ENCODE measurements at places on chromosomes 13 and 19.

DNA sequence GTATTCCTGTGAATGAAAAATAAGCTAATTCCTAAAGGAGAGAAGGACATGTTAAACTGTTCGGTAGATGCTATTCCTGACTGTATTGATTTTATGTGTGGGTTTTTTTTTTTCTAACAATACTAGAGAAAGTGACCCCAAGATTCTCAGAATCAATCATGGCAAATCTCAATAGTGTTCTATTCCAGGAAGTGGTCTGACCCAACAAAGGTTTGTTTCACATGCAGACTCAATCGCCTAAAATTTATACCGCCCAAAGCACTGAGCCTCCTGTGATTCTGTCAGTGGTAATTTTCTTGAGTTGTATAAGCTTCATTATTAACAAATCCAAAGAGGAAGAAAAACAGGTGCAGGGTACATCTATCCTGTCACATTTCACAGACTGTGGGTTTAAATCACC, 293.7 kb downstream of the SUCLA2 start:
- DNase-seq, result no peak

- no peak for DNase-seq
Observed at GRCh38 chr19:18771328-18772242, 19.5 kb downstream of the COMP start.

GRCh38 chr13:24734950-24735349, 29.0 kb upstream of the RNF17 start:
- DNase-seq, result no peak

DNA sequence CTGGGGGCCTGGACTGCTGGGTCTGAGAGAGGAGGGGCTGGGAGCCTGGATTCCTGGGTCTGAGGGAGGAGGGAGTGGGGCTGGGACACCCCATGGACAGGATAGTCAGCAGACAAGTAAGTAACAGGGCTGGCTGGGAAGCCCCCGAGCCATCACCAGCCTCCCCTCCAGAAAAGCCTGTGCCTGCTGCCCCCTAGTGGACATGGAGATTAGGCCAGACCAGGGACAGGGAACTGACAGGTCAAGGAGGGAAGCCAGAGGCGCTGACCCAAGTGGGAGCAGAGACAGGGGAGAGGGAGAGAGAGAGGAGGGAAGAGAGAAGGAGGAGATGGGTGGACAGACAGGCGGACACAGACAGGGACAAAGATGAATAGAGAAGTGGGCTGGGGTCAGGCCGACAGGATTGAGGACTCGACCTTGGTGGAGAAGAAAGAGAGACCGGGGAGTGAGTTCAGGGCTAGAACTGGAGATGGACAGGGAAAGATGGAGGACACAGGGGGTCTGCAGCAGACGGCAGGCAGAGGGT, 6.7 kb upstream of the ERFL start:
- peak; percentile 49 for DNase-seq

GRCh38 chr13:22050951-22051563, 380.2 kb downstream of the FGF9 start:
- no peak for DNase-seq

- DNase-seq, result no peak
Observed at GRCh38 chr19:44636439-44637389, 7.0 kb upstream of the PVR start.

DNA sequence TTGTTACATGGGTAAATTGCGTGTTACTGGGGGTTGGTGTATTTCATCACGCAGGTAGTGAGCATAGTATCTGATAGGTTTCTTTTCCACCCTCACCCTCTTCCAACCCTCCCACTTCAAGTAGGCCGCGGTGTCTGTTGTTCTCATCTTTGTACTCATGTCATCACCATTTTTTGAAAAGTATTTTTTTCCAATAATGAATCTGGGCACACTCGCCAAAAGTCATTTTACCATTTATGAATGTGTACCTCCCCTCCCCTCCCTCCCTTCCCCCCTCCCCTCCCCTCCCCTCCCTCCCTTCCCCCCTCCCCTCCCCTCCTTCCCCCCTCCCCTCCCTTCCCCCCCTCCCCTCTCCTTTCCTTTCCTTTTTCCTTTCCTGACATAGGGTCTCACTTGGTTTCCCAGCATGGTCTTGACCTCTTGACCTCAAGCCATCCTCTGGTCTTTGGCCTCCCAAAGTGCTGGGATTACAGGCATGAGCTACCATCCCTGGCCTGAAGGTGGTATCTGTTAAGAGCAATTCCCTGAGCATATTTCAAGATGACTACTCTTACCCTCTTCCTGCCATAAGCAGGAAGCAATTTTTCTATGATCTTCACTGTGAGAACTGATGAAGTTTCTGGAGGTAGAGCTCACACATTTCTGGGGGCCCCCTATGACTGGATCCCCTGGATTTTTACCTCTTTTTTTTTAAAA, 15.7 kb downstream of the ZNF627 start:
- DNase-seq, result no peak

- DNase-seq, result no peak
Observed at GRCh38 chr13:85806553-85807175, 7.4 kb upstream of the SLITRK6 start.

DNA sequence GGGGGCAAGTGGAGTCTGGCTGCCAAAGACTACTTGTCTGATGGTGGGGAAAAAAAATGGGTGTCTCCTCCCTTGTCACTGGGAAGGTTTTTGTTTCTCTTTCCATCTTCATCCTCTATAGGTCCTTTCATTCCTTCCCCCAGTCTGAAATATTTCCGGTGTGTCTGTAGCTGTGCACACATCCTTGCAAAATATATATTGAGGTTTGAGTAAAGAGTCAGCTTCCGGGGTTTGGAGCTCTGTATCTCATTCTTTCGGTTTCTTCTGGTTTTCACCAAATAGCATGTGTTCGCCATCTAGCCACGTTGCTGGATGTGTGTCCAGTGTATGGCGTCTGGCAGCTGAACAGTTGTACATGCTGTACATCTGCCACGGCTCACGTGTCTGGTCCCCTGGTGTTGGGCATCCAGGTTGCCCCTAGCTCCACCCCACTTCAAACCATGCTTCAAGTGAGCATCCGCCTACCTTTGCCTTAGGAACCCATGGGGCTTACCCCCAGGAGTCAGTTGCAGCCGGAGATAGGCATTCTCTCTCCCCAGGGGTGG, 142.2 kb downstream of the SIPA1L3 start:
- no peak for DNase-seq

- DNase-seq, result no peak
Observed at GRCh38 chr19:56678205-56678604, 6.6 kb upstream of the ZNF835 start.

DNA sequence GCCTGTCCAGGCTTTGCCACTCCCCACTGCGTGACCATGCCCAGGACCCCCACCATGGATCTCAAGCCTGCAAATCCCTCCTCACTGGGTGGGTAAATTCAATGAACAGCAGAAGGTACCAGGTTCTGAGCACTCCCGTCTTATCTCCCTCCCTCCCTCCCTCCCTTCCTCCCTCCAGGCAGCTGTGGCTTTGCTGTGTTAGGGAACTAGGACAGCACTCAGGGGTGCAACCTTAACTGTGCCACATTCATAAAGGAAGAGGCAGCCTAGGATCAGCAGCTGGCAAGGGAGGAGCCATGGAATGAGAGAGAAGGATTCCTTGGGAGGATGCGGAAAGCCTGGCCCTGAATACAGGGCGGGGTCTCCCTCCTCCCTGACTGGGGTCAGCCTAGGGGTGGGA, 5.6 kb downstream of the CEACAM4 start:
- DNase-seq, result no peak

DNA sequence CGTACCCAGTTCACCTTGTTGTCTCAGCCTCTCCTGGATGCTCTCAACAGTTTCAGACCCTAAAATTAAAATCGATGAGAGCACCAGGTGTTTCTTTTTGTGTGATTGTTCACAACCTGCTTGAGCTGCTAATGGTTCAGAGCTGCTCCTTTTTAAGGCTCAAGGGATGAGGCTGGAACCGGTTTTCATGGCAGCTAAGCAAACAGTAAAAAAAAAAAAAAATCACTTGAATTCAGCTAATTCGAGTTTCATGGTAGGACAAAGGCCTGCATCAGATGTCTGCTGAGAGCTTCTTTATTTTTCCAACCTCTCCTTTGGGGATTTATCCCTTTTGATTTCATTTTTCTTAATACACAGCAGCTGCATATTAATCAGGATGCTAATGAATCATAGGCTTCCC, 6.5 kb downstream of the SYCE2 start:
- no peak for DNase-seq

- DNase-seq, result no peak
Observed at GRCh38 chr13:30149248-30149647, 158.1 kb downstream of the KATNAL1 start.

DNA sequence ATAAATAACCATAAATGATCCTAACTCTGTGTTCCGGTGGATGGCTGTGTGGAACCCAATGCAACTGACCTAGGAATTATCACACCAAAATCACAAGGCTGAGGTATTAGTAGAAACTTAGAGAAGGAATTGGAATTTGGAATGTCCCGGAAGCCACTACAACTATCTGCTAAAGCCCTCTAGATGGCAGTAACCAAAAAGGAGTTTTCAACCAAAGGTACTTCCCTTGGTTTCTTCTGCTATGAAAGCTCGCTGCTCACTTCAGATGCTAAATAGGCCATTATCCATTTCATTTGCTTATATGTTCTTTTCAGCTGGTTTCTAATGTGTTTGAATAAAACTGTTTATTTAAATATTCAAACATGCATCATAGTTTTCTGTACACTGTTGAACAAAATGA, 1589.1 kb upstream of the SPRY2 start:
- no peak for DNase-seq

GRCh38 chr13:66216728-66217127, 1013.4 kb downstream of the PCDH9 start:
- DNase-seq, result no peak

DNA sequence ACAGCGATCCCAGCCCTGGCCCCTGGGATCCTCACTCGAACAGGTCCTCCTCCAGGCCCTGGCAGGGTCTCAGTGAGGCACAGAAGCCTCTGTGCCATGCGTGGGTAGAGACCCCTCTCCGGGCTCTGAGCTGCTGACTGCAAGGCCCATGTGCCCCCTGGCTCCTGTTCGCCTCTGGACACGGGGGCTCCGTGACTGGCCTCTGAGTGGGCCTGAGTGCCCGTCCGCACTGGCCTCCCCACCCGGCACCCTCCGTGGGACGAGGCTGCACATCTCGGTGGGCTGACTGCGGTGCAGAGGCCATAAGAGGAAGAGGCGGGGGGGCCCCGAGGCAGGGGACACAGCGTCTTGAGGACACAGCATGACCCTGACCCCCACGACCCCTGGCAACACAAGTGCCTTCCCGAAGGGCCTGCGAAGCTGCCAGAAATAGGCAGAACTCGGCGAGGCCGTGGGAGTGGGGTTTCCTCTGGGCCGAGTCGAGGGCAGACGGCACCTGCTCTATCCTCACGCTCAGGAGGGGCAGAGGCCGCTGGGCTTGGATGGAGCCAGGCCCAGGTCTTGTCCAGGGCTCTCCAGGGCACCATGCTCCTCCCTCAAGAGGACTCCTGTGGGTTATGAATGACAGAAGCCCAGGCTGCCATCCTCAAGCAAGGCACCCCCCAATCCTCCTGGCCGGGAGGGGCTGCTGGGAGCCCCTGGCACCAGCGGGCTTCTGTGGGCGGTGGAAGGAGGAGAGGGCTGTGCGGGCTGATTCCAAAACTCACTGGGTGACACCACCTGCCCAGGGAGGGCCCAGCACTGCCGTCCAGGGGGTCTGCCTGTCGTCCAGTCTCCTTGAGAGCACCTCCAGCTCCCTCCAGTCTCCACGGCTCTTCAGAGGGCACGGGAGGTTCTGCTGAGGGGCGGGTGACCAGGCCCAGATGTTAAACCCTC, 52.6 kb downstream of the RASA3 start:
- no peak for DNase-seq

GRCh38 chr19:44738603-44739558, 9.6 kb upstream of the BCL3 start:
- no peak for DNase-seq

DNA sequence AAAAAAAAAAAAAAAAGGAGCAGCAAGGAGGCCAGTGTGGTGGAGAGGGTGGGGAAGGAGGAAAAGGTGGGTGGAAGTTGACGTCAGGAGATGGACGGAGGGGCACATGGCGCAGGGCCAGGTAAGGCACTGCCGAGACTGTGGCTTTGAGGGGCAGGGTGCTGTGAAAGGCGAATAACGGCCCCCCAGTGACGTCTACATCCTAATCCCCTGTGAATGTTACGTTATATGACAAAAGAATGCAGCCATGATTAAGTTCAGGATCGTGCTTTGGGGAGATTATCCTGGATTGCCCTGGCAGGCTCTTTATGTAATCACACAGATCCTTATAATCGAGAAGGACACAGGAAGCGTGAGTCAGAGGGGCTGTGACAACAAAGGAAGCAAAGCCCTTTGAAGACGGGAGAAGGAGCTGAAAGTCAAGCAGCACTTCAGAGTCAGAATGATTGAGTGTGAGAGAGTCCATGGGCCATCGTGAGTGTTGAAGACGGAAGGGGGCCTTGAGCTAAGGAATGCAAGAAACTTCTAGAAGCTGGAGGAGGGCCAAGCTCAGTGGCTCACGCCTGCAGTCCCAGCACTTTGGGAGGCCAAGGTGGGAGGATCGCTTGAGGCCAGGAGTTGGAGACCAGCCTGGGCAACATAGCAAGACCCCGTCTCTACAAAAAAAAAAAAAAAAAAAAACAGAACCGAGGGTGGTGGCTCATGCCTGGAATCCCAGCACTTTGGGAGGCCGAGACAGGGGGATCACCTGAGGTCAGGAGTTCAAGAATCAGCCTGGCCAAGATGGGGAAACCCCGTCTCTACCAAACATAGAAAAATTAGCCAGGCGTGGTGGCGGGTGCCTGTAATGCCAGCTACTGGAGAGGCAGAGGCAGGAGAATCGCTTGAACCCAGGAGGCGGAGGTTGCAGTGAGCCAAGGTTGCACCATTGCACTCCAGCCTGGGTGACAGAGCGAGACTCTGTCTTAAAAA, 13.8 kb upstream of the CEACAM16 start:
- DNase-seq, result peak; percentile 29

DNA sequence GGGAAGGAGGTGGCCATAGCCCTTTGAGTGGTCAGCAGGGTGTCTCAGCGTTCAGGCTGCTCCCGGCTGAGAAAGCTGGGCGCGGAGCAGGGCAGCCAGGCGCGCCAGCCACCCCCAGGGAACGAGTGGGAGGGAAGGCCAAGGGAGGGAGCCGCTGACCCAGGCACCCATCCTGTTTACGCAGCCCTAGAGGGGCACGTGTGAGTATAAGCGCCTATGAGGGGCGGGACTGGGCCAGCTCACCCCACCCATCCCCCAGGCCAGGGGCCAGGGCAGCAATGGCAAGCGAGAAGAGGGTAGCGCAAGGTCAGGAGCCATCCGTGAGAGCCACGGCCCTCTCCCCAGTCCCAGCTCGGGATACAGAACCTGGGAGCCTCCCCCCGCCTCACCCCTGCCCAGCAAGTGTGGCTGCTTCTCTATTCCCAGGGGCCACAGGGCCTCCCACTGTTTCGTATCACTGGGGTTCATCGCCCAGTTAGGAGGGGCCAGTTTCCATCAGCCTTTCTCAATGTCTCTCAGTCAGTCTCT, 897 bp upstream of the DMKN start:
- no peak for DNase-seq

DNA sequence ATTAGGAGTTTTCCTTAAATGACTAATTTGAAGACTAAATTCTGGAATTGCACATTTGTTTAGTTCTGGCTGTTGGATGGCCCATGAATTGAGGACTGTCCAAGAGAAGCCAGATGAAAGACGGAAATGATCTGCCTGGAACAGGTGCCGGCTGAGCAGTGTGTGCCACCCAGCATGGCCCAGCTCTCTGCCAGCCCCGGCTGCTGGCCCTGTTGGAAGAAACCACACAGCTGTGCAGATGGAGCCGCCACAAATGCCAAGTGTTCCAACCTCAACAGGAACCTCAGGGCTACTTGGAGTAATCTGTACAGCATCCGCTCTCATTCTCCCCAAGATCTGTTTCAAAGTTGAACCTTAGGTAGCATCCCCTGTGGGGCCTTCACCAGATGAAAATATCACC, 67.0 kb upstream of the STARD13 start:
- no peak for DNase-seq

Data from mucosa of gallbladder (tissue), 1 donor.